ENCODE measurements at places on chromosomes 7 and 10.

DNA sequence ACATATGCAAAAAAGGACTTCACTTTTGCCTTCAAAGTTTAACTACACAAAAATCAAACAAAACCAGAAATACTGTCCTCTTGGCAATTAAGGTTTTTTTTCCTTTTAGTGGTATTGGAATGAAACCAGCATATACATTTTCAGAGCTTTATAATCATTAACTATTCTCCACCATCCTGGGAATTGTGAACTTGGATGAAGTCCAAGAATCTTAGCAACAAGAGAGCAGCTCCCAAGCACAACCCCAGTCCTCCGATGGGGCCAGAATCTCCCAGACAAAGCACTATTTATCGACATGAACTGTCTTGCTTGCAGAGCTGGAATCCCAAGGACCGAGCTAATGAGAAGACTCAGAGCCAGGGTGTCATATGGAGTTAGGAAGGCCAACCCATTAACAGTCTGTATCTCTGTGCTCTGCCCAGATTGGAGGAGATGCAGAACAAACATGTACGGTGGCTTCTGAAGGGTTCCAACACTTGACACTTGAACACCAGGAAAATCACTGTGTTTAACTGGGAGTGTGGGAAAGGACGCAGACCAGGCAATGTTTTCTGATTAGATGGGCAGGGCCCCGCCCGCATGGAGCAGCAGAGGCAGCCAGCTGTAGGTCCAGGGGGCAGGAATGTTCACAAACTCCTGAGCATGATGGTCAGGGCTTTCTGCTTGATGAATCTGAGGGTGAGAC is 35.5 kb downstream of the PPP1R3C start:
- ATAC-seq: no peak

- ATAC-seq: no peak
These were observed 277.8 kb downstream of the LRMDA start for GRCh38 chr10:75709245-75709644.

GRCh38 chr7:43834463-43835251 is 34.7 kb downstream of the MRPS24 start:
- ATAC-seq: peak; percentile 62

DNA sequence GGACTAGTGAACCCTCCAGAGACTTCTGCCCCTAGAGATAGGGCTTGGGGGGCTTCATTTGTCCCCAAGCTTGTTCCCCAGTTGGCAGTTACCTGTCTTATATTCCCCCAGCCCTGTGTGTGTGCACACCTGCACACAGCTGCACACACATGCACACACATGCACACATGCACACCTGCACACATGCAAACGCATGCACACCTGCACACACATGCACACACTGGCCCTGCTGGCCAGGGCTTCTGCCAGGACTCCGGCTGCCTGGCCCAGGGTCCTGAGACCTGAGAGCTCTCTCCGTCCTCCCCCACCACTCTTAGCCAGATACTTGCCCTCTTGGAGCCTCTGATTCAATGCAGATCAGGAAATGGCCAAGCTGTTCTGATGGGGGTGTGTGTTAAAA is 6.7 kb downstream of the ZMIZ1 start:
- ATAC-seq: no peak

DNA sequence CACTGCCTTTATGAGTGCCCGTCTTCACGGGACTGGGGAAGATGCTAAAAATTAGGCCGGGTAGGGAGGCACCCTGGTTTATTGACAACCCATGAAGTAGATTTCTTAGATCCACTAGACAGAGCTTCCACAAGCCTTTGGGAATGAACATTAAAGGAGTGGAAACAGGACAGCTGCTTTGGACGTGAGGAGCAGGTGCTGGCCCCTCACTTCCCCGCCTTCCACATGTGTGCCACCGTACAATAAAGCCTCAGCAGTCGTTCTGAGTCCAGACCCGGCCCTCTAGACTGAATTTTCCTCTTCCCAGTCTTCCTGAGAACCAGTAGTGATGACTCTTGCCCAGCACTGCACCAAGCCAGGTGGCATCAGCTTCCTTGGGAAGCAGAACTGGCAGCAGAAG is 282.4 kb downstream of the CELF2 start:
- ATAC-seq: no peak

GRCh38 chr10:124296813-124297788 is 121.6 kb downstream of the OAT start:
- no peak for ATAC-seq

- no peak for ATAC-seq
These were observed 9.6 kb upstream of the AKR1B1 start for GRCh38 chr7:134468475-134468874.

- no peak for ATAC-seq
These were observed 12.2 kb downstream of the LZTS2 start for GRCh38 chr10:101011517-101012423.

GRCh38 chr7:105647591-105647990 is 66.3 kb upstream of the EFCAB10 start:
- no peak for ATAC-seq

- peak; percentile 49 for ATAC-seq
These were observed 855 bp downstream of the ATP6V1F start for GRCh38 chr7:128863433-128863989.

DNA sequence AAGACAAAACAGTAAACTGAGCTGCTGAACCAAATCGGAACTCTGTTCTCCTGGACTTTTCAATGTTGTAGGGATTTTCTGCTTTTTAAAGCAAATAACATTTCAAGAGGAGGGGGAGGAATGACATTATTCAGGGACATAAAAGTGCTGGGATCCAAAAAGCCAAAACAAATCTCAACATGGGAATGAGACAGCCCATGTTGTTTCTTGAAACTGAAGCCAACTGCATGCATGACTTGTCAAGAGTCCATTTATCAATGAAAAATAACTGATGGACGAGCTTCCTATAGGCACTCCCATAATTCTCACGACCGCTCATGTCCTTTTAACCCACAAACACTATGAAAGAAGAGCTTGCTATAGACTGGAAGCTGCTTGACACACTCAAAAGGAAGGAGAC is 27.8 kb downstream of the FAM53B start:
- no peak for ATAC-seq

DNA sequence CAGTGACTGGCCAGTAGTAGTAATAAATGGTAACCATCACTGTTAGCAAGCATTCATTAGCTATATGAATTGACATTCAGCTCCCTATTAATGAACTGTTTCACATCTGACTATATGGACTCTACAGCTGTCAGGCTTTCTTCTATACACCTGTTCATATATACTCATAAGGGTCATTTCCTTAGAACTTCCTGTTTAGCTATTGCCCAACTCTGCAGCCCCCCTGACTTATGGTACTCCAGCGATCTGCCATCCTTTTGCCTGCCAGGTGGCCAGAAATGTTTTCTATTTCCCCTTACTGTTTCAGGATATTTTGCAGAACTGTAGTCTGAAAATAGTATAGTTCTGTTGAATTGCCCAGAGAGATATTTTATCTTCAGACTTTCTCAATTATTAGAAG is 56.6 kb downstream of the TASOR2 start:
- ATAC-seq: peak; percentile 72

DNA sequence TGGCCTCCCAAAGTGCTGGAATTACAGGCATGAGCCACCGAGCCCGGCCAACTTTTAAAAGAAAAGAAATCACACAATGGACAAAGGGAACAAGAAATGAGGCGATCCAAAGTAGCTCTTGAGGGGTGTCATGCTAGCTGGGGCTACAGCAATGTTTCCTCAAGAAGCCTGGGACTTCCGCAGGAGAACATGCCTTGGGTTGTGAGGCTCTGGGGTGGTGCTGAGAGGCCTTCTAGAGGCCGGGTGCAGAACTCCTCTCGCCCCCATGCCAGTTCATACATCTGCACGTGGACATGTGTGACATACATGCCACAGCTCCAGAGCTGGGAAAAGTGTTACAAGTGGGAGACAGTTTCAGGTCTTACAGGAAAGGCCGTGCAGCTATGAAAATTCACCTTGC is 238.2 kb downstream of the SKAP2 start:
- ATAC-seq: no peak

DNA sequence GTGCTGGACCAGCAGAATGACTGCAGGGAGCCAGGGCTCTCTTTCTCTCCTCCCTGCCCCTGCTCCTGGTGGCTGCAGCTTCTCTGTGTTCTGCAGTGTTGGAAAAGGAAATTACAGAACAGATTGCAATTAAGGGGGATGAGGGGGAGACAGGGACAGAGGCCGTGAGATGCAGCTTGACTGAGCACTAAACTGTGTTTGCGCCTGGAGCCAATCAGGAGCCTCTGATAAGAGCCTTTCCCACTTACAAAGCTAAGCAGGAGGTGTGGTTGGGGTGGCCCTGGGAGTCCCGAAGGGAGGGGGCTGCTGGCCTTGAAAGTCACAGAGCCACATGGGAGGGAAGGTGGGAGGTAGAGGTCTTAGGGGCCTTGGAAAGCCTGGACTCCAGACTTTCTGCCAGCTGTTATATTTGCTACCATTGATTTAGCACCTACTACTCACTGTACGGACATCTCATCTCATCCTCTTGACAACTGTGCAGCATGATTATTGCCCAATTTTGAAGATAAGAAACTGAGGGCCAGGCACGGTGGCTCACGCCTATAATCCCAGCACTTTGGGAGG is 26.7 kb downstream of the TRIM8 start:
- ATAC-seq: no peak

- ATAC-seq: no peak
These were observed 47.4 kb downstream of the FHIP2A start for GRCh38 chr10:114868870-114869519.

DNA sequence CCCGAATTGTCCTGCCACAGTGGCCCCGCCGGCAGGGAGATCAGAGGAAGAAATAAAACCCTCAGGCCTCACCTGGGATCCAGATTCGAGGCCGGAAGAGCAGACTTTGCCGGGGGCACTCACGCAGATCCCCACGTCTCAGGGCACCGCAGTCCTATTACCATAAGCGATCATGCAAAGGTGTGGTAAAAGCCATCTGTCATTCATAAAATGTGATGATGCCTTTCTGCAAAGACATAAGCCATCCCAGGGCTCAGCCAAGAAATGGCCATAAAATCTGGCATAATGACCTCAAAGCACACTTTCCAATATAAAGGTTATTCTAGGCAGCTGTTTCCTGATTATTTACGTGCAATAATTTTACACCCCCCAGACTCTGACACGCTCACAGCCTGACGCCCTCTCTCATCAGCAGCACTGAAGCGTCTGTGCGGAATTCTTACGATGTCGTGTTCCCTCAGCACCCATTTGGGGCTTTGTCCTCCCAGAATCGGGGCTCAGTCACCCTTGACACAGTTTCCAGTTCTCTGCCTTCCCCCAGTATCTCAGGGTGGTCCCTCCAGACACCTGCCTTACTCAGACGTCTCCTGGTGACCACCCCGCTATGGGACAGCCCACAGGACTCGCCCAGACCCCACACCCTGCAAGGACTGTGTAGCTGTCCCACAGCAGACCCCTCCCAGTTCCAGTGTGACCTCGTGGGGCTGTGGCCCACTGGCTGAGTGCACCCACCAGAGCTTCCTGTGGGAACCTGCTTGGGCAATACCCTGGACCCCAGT is 74.3 kb upstream of the FAM20C start:
- ATAC-seq: no peak

- ATAC-seq: no peak
These were observed 60.7 kb downstream of the ZMIZ1 start for GRCh38 chr10:79129361-79129997.

DNA sequence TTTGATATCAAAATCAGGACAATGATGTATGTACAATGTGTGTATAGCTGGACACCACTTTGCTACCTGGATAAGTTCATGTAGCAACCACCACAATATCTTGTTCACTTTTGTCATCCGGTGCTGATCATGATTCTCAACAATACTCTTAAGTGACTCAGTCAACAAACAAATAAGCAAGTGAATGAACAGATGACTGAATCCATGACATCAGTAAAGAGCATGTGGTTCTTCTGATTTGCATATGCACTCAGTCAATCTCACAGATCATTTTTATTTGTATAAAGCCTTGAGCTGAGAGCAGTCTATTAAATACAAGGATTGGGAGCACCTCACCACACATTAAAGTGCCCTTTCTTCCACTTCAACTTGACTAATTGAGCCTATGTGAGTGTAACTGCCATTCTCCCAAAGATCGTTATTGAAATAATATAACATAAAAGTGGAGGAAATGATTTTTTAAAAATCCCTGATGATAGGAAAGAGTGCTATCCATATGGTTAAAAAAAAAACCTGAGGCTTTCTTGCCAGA is 69.5 kb downstream of the NPSR1 start:
- no peak for ATAC-seq

DNA sequence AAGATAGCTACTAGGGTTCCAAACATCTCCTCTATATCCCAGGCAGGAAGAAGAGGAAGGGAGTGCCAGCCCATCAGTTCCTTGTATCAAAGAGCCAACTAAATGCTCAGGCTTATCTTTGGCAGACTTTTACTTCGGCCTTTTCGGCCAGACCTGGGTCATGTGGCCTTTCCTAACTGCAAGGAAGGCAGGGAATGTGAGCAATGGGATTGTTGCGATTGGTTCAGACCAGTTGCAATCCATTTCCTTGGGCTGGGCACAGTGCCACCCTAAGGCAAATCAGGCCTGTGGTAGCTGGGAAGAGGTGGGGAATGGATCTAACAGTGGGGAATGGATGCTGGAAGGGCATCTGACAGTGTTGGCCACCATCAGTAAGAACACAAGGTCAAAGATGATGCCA is 109.9 kb downstream of the RPS24 start:
- ATAC-seq: no peak

GRCh38 chr7:22402250-22402649 is 45.3 kb upstream of the RAPGEF5 start:
- ATAC-seq: peak; percentile 32

DNA sequence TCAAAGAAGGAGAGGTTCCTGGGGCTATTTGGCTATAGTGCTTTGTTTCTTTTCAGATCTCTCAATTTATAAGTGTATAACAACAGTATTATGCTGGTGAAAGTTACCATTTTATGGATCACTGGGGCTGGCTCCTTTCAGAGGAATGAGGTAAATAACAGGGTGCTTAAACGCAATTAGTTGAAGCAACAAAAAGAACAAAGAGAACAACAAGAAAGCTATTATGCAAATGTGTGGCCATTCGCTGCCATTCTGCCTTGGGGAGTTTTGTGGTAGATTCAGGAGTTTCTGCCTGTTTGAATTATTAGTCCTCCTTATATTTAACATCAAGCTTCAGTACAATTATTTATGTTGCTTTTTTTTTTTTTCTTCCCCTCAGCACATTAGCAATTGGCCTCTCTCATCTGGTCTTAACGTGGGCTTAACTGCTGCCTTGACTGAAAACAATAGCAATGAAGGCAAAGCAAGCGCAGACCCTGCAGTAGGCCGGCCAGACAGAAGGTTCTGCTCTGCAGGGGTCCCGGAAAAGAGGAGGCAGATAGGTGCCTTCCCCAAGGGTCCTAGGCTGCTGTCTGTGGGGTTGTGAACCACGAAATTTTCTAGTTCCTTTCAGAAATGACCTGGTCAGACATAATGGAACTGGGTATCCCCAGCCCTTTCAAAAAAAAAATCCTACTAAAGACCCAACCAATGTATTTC is 339.9 kb upstream of the PODXL start:
- no peak for ATAC-seq

GRCh38 chr10:132107949-132108877 is 42.5 kb downstream of the JAKMIP3 start:
- no peak for ATAC-seq

GRCh38 chr7:142868188-142868985 is 13.5 kb downstream of the EPHB6 start:
- ATAC-seq: no peak

Data from stimulated activated memory B cell treated with anti-CD40 and anti-IgM and Interleukin-4, amounts not matched to agents 10 μg/mL and 1 μg/mL and 100 μg/mL, for 72 hours (primary cell).